HS-27A (cell line): ENCODE measurements at places on chromosomes 6 and 20.

DNA sequence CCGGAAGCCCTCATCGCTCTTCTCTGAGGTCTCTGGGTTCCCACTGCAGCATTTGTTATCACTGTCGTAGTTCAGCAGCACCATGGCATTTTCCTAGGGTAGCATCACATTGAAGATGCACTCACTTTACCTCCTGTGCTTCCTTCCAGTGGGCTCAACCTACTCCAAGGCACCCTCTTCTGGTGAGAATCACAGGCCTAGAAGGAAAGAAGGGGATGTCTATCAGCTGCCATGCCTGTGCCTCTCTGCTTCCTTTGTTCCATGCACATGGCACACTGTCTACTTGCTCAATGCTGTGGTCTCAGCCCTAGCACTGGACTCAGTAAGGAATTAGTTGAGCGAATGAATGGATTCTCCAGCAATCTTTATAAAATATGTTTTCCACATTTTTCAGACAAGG is 22.6 kb downstream of the CST4 start:
- DNase-seq, result no peak

GRCh38 chr6:39657355-39658135 is 67.7 kb downstream of the KIF6 start:
- no peak for DNase-seq

DNA sequence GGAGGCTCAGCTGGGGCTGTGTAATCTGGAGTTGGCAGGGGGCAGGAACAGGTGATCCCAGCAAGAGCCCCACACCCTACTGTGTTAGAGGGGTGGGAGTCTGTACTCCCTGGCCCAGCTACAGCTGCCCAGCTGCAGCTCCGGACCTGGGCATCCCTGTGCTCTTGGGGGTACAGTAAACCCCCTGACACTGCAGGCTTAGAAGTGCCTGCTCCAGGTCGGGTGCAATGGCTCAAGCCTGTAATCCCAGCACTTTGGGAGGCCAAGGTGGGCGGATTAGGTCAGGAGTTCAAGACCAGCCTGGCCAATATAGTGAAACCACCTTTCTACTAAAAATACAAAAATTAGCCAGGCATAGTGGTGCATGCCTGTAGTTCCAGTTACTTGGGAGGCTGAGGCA is 1228.6 kb upstream of the EYS start:
- no peak for DNase-seq

GRCh38 chr6:151391471-151392413 is at the start of gene ZBTB2:
Gene ZBTB2 (minus strand): TSS chr6:151391559. CDS start chr6:151373637, 17,922 bp downstream.
- peak; percentile 42 for DNase-seq

GRCh38 chr6:16700202-16700915 is 60.9 kb downstream of the ATXN1 start:
- no peak for DNase-seq

GRCh38 chr6:52643158-52643557 is 27.8 kb upstream of the TMEM14A start:
- DNase-seq, result no peak

GRCh38 chr20:35767683-35768481 is 3.9 kb upstream of the PHF20 start:
- no peak for DNase-seq

GRCh38 chr6:56490993-56491392 is 151.7 kb downstream of the DST start:
- no peak for DNase-seq

DNA sequence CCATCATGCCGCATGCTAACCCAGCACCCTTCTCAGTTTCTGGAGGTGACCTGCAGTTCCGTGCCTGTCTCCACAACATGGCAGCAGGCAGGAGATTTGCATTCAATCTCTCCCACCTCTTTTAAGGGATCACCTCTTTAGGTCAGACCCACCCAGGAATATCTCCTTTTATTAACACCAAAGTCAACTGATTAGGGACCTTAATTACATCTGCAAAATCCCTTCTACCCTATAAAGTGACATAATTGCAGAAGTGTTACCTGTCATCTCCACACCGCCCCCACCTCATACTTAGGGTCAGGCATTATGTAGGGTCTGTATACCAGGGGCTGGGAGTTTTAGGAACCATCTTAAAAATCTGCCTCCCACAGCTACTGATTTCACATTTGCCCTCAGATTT is 267.5 kb downstream of the TMEM242 start:
- no peak for DNase-seq

DNA sequence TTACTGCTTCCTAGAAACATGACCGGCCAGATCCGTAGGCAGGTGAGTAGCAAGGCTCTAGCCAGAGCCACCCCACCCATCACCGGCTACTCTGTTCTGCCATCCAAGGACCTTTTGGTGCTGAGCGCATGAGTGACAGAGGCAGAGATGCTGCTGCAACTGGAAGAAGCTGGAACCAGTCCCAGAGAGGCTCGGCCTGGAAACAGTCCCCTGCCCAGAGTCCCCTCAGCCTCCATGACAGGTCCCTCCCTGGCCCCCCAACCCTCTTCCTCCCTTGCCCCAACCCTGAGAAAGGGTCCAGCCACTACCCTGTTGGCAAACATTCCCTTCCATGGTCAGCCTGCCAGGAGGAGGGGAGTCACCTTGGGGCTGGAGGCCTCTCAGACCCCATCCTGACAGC is 31.9 kb downstream of the BPIFB4 start:
- no peak for DNase-seq

DNA sequence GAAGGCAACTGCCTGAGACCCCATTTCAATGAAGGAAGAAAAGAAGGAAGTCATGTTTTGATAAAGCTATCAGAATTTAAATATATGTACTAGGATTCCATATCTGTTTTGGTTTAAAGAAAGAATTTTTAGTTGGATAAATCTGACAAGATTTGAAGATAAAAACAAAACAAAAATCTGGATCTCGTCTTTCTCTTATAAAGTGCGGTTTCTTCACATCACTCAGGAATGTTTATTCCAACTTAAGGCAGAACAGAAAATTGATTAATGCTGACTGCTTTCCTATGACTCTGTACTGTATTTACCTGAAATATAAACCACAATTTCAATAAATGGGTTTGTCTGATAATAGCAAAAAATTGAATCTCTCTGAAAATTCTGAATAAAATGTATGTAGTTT is 439.7 kb downstream of the RFPL4B start:
- DNase-seq, result no peak

DNA sequence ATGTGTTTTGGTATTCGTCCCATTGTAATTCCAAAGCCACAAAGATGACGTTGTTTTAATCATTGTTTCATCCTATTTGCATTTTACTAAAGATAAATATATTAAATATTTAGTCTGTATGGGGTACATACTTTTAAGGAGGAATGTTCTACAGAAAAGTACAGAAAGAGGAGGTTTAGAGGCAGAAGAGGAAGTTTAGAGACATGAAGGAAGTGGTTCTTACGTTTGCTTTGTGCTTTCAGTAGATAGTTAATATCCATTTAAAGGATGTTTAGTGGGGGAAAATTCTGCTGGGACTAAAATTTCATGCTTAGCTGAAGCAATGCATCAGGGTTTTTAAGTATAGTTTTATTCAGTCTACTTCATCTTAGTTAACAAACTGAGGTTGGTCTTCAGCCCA is 116.6 kb downstream of the CRYBG1 start:
- DNase-seq, result no peak

GRCh38 chr20:54822386-54822785 is 347.0 kb downstream of the DOK5 start:
- DNase-seq, result no peak

DNA sequence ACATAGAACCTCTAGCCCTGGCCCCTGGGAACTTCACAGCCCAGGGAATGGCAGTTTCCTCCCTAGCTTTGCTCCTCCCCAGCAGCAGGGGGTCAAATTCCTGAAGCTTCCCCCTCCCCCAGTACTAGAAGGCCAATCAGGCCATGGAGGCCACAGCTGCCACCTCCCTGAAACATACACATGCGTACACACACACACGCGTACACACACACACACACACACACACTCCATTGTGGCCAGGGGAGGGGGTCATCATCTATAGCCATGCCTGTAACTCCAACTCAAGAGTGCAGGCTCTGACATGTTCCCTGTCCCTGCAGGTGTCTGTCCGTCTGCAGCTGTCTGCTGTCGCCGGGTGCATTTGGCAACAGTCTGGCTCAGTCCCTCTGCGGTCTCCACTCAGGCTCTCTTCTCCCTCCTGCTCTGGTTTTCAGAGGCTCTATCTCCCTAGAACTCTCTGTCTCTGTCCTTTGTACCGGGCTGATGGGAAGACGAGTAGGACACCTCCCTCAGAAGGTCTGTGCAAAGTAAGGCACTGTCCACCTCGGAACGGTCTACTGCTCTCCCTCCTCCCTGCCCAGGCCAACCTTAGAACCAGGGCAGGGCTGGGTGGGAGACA is 1.4 kb downstream of the LRFN2 start:
- no peak for DNase-seq

DNA sequence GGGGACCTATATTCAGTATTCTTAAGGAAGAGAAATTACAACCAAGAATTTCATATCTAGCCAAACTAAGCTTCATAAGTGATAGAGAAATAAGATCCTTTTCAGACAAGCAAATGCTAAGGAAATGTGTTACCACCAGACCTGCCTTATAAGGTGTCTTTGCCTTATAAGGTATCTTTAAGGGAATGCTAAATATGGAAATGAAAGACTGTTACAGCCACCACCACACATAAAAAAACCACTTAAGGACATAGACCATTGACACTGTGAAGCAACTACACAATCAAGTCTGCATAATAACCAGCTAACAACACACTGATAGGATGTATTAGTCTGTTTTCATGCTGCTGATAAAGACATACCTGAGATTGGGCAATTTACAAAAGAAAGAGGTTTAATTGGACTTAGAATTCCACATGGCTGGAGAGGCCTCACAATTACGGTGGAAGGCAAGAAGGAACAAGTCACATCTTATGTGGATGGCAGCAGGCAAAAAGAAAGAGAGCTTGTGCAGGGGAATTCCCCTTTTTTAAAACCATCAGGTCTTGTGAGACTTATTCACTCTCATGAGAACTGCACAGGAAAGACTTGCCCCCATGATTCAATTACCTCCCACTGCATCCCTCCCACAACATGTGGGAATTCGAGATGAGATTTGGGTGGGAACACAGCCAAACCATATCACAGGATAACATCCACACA is 119.2 kb upstream of the LAMA2 start:
- DNase-seq, result no peak

GRCh38 chr6:124977067-124977908 is 15.1 kb downstream of the RNF217 start:
- no peak for DNase-seq

DNA sequence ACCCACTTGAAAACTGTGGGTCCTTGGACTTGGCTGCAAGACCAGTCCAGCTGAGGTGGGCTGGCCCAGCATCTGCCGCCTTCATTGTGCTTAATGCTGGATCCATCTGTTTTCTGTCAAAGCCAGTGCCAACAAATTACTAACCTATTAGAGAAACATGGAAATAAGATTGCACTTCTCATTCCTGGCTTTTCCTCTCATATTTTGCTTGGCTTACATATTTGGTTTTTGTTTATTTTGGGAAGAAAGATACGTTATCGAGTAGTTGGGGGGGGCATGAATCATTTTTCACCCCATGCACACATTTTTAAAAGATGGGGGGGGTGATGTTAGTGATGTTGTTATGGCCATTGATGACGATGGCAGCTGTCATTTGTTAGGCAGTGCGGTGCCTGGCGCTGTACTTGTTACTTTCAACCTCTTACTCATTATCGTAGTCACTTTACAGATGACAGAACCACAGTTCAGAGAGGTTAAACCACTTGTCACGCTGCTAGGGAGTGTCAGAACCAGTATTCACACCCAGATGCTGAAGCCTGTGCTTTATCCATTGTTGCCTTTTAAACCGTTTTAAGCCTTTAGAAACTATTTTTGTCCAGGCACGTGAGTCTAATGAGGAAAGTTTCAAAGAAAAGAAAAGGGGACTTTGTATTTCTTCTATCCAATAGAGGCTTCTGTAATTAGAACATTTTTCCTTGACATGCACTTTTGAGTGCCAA is 180.0 kb downstream of the TMEM242 start:
- peak; percentile 74 for DNase-seq

DNA sequence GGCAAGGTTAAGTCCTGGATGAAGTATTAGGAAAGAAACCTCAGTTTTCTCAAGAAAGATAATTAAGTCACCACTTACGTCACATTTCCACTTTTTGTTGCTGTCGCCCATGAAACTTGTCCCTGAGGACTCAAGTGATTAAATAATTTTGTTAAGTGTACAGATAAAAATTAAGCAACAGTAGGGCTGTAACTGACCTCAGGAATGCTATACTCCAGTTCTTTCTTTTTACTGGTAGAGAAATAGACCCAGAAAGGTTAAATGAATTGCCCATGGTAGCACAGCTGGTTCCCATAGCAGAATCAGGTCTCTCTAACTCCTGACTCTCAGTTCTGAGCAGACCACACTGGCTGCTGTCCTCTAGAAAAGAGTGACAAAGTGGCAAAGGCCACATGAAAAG is 54.5 kb downstream of the CLIC5 start:
- DNase-seq, result no peak

DNA sequence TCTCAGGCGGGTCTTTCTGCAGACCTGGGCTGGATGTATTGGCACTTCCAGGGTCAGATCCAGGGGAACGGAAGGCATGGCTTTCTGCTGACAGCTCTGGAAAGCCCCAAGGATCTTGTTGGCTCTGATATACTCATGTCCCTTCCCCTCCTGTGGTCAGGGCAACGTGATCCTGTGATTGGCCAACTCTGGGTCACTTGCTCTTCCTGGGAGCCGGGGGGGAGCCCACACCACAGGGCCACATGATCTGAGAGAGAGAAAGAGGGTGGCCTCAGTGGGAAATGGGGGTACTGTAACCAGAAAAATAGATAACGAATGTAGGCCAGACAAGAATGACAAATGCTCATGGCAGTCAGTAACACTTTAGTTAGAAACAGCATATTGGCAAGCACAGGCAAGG is 223.0 kb downstream of the NFATC2 start:
- no peak for DNase-seq

- no peak for DNase-seq
These were observed 33.0 kb upstream of the CDH4 start for GRCh38 chr20:61219021-61219431.

DNA sequence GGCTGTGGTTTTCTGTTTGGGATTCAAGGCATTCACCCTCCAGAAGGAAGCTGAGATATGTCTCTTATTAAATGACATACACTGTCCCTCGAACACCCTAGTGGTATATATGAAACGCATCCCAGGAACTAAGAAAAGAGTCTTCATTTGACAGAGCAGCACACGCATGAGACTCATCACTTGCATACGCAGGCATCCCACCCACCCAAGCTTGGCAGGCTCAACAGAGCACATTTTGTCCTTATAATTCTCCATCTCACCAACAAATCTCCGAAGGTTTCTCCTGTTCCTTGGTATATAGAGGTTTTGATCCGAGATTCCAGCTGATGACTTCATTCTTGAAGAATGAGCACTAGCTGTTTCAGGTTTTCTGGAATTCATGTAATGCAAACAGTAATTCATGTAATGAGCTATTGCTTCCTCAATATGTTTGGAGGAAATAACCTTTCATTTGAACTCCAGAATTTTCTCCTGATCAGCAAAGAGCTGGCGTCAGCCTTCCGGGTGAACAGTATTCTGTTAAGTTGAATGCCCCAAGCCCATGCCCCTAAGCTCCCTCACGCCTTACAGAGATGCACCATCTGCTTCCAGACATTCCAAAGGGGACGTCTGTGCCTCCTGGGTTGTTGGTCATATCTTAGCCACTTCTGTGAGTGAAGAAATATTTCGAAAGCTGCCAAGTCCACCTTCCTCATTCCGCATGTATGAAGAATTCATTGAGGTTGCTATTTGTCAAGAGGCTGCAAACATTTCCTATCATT is 66.0 kb upstream of the CDH4 start:
- peak; percentile 68 for DNase-seq

GRCh38 chr20:54995011-54995410 is 519.6 kb downstream of the DOK5 start:
- no peak for DNase-seq
